Bronchus fibroblast of lung (primary cell): ENCODE measurements at places on chromosomes 5 and 9. TPM values are rescaled to one million over a fixed set of nuclear protein-coding genes. Genes with fewer than 3 reads are reported as not detected.

TSSK1B gene
- total RNA-seq, result not detected in 2 replicates

SPACA9 gene
- 3.3 and 3.7 TPM in 2 replicates for total RNA-seq

DENND1A gene
- total RNA-seq, result 17.2 and 18.7 TPM in 2 replicates

CBY3 gene
- not detected in 2 replicates for total RNA-seq

CMYA5 gene
- total RNA-seq, result 0.30 and 0.34 TPM in 2 replicates

GDNF gene
- not detected in 2 replicates for total RNA-seq

KIF12 gene
- total RNA-seq, result not detected in 2 replicates

EQTN gene
- total RNA-seq, result not detected in 2 replicates
